ENCODE measurements at places on chromosomes 4 and X. TPM values are rescaled to one million over a fixed set of nuclear protein-coding genes. Genes with fewer than 3 reads are reported as not detected.

DNA sequence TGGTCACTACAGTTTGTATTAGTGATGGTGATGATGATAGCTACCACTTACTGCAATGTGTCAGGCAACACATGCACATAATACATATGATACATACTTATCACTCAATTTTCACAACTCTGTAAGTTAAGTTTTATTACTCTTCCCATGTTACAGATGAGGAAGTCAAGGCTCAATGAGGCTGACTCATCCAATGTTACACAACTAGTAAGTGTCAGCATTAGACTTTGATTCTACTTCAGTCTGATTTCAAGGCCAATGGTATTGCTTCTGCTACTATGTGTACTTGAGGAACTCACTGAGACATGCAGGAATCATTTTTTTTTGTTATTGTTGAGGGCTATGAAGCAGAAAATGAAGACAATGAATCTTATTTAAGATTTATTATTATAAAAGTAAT is 96.4 kb upstream of the TRPC5OS start:
- H3K27me3 ChIP-seq: no peaks in the 10 kb centered on the region
- DNase-seq: no peak
- H3K27ac ChIP-seq: no peak overlapping the region
- H3K36me3 ChIP-seq: no peaks in the 10 kb centered on the region
- no peaks in the 10 kb centered on the region for H3K4me1 ChIP-seq

DNA sequence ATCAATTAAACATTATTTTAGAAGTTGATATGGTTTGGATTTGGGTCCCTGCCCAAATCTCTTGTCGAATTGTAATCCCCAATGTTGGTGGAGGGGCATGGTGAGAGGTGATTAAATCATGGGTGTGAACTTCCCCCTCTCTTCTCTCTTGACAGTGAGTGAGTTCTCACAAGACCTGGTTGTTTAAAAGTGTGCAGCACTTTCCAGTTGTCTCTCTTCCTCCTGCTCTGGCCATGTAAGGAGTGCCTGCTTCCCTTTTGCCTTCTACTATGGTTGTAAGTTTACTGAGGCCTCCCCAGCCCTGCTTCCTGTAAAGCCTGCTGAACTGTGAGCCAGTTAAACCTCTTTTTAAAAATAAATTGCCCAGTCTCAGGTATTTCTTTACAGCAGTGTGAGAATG is 141.4 kb downstream of the GALNTL6 start:
- DNase-seq: no peak
- no peak overlapping the region for H3K27ac ChIP-seq
- H3K36me3 ChIP-seq: no peaks in the 10 kb centered on the region
- H3K27me3 ChIP-seq: no peaks in the 10 kb centered on the region

- no peak overlapping the region for H3K4me3 ChIP-seq
- H3K36me3 ChIP-seq: no peaks in the 10 kb centered on the region
- no peaks in the 10 kb centered on the region for H3K4me1 ChIP-seq
- H3K27ac ChIP-seq: no peak overlapping the region
- DNase-seq: no peak
- H3K27me3 ChIP-seq: no peaks in the 10 kb centered on the region
These were observed 355.2 kb upstream of the GALNT7 start for GRCh38 chr4:172813359-172813923.

Gene BMP3
- 78.8 TPM for total RNA-seq
